Stimulated activated CD8-positive, alpha-beta memory T cell treated with anti-CD3 and anti-CD28 coated beads, Interleukin-7, amount 100 ng/mL, for 48 hours (primary cell): ENCODE measurements at places on chromosomes 12 and 14.

DNA sequence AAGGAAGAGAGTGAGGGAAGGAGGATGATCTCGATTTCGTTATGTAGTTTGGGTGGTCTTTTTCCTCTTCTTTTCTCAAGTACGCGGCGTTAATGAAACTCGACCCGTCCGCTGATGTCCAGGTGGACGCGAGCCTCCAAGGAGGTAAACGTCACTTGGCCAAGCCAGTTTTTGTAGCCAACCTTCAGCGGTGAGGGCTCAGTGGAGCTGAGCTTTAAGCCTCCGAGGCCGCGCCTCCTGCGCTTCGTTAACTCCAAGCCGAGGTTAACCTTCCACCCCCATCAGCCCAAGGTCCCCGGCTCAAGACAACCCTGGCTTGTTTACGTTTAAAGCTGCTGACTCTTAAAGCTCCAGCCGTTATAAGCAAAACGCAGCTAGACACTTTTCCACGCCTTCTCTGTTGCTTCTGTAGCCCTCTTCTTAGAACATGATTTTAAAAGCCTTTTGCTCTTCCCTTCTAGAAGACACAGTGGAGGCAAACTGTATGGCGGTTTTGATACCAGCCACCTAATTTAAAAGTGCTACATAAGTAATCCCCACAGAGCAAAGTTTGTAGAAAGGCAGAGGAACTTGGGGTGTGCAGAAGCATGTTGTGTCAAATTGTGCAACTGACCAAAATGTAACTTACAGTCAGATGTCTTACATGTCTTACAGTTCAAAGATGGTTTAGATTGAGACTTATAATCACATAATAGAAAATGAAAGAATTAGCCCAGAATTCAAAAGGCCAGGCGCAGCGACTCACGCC is 923 bp upstream of the ITPR2 start:
- DNase-seq = no peak

DNA sequence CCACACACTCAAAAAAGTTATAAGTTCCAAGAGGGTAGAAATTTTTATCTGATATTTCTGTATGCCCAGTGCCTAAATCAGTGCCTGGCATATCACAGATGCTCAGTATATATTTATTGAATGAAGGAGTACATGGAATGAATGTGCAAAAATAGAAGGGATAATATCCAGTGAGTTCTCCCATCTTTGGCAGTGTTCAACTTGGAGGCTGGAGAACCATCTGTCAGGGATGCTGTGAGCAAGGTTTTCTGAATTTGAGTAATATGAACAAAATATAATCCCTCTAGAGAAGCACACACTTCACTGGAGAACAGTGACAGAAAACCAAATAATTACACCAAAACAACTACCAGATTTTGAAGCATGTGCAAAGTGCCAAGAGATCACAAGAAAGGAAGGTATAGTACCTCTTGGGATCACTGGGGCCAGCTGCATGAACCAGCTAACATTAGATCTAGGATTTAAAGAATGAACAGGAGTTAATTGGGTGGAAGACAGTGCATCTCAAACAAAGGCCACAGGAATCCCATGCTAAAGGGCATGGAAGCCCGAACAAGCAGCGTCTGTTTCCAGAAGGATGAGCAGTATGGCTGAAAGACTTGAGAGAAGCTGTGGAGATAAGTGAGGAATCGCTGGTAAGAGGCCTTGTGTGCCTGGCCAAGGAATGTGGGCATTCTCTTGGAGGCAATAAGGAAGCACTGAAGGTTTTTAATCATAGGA is 11.5 kb downstream of the SLC8A3 start:
- no peak for DNase-seq

GRCh38 chr12:123472438-123472849 is 14.5 kb downstream of the SNRNP35 start:
- no peak for DNase-seq

DNA sequence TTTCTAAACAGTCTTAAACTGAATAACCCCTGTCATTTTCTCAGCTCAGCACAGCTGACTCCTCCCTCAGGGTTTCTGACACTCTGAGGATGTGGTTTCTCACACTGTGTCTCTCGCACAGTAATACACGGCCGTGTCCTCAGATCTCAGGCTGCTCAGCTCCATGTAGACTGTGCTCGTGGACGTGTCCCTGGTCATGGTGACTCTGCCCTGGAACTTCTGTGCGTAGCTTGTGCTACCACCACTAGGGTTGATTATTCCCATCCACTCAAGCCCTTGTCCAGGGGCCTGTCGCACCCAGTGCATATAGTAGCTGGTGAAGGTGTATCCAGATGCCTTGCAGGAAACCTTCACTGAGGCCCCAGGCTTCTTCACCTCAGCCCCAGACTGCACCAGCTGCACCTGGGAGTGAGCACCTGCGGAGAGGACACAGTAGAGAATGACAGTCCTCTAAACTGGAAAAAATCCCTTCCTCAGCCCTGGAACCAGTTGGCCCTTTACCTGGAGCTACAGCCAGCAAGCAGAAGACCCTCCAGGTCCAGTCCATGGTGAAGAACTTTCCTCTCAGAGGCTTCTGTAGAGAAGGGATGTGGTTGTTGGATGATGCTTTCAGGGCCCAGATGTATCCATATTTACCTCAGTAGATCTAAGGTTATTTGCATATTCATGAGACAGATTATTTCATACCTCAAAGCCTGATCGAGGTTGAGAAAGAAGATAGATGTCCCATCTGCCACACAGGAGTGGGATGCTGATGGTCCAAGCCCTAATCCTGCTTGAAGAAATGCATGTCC is 984.8 kb downstream of the TMEM121 start:
- peak; percentile 35 for DNase-seq

GRCh38 chr14:71967704-71968103 is 35.5 kb downstream of the RGS6 start:
- no peak for DNase-seq

GRCh38 chr14:26996246-26996645 is 398.4 kb upstream of the NOVA1 start:
- DNase-seq = no peak

- DNase-seq = no peak
Measured at GRCh38 chr14:87989956-87990299, 3.1 kb downstream of the GALC start.

DNA sequence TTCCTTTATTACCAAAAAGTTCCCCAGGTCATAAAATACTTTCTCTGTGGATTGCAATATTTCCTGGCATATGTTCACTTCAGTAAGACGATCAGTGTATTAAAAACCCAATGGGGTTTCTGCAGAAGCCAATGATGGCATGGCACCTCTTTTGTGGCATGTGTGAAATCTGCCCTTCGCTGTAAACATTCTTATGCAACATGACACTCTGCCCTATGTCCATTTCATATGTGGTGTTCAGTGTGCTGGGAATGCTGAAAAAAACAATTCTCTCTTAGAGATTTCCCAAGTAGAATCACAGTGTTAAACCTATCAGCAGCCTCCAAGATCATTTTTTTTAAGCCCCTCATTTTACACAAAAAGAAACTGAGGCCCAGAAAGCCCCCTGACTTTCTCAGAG is 2.3 kb upstream of the MYBPC1 start:
- DNase-seq = no peak

DNA sequence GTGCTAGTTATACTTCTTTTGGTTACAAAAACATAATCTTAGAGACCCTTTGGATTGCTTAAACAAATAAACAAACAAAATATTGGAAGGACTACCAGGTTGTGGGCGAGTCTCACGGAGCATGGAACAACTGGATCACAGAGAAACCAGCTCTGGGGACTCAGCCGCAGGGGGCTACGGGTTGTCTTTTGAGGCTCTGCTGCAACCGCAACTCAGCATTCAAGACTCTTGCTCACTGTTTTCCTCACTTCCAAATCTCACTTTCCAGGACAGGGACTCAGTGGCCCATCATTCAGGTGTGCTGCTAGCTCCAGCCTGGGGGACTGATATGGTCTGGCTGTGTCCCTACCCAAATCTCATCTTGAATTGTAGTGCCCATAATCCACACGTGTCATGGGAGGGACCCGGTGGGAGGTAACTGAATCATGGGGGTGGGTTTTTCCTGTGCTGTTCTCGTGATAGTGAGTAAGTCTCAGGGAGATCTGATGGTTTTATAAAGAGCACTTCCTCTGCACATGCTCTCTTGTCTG is 14.0 kb upstream of the SERPINA4 start:
- DNase-seq = no peak

DNA sequence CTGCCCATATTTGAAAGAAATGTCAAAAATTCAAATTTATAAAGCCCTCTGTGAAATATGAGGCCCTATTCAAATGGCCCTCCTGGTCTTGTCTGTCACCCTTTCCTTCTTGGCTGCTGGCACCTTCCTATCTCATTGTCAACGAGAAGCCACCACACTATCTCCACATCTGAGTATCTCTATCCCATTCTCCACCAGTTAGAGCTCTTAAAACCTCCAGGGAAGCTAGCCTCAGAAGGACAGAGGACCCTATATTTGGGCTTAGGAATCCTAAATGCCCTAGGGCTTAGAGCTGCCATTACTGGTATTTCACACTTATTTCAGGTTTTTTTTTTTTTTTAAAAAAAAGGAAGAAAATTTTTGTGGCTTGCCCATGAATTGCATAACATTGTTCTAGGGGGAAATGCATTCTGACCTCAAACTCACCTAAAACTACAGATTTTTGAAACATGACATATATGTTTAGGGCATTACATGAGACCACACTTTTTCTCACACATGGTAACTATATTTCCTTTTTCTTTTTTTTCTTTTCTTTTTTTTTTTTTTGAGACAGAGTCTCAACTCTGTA is 25.0 kb downstream of the SLC25A21 start:
- DNase-seq = no peak

DNA sequence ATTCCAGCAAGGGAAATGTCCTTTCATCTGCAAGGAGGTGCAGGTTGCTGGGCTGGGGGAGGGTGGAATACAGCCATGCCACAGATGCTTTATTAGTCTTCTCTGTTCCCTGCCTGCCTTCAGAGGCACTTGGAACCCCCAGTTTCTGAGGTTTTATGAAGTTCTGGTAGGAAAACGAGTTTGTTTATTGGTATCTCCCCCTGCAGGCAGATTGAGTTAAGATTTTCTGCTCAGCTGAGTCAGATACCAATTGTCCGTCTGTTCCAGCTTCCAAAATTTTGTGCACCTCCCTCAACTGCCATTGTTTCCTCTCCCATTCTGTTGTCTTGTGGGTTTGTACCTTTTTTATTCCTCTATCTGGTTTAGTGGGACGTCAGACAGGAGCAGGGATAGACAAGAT is 155.6 kb downstream of the ETV6 start:
- DNase-seq = no peak

GRCh38 chr14:66233591-66233990 is 252.6 kb upstream of the CCDC196 start:
- DNase-seq = no peak

DNA sequence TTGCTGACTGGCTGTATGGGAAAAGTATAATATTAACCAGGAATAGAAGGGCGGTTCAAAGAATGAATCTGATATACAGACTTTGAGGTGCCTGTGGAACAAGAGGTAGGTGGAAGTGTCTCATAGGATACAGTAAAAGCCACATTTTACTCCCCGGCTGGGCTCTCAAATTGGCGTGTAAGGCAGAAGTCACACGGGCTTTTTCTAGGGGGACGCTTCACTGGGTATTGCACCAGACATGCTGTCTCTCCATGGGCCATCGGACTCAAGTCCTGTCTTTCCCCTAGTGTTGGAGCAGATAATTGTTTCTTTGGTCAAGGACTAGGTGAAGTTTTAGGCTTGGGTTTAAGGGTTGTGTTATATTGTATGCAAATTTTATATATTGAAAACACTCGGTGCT is 9.1 kb downstream of the TMCC3 start:
- DNase-seq = no peak

GRCh38 chr12:12483438-12483837 is 79.2 kb downstream of the DUSP16 start:
- no peak for DNase-seq

DNA sequence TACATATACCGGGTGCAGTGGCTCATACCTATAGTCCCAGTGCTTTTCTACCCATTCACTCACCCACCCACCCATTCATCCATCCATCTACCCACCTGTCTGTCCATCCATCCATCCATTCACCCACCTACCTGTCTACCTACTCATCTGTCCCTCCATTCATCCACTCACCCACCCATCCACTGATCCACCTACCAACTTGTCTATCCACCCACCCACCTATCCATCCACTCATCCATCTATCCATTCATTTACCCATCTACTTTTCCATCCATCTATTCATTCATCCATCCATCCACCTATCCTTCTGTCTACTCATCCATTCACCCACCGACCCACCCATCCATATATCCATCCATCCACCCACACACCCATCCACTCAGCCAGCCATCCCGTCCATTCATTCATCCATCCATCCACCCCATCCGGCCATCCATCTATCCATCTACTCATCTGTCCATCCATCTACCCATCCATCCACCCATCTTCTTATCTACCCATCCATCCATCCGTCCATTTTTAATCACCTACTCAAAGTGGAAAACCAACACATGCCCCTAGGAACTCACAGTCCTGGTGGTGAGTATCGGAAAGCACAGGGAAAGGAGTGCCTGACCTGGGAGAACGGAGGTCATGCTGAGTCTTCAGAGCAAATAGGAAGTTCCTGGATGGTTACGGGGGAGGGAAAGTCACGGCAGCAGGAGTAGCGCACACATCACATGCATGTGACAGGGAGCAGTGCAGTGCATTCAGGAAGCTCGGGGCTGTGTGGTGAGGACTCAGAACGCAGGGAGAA is 20.0 kb downstream of the DDX51 start:
- no peak for DNase-seq

- DNase-seq = no peak
Measured at GRCh38 chr12:72602581-72602980, 330.4 kb downstream of the TRHDE start.

GRCh38 chr12:104626069-104626837 is 169.5 kb downstream of the CHST11 start:
- DNase-seq = no peak

DNA sequence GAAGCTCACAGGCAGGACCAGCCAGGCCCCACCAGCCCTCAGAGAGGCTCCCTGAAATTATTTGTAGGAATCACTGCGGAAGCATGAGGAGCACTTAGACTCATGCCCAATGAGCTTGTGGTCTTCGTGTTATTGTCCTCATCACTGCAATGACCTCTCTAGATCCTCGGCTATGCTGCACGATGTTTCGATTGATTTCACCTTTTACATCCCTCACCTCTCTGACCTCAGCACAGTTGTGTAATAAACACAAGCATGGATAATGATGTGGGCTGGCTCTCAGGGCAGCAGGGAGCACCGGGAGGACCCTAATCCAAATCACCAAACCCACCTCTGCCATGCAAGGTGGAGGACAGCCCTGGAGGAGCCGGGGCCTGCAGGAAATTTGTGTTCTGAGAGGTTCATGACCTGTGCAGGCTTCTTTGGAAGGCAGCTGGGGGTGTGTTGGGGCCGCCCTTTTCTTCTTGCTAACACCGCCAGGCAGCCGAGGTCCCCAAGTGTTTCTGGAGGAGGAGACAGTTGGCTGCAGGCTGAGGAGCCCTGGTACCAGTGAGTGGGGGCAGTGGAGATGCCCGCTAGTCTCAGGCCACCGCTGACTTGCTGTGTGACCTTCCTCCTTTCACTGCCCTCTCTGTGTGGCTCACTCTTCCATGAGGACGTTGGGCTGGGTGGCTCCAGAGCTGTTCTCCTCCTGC is 29.5 kb upstream of the EML1 start:
- no peak for DNase-seq

- no peak for DNase-seq
Measured at GRCh38 chr14:40525314-40525713, 1081.4 kb upstream of the LRFN5 start.

- DNase-seq = no peak
Measured at GRCh38 chr12:89369166-89369565, 16.9 kb upstream of the DUSP6 start.
